ENCODE measurements at places on chromosomes 4 and X.

DNA sequence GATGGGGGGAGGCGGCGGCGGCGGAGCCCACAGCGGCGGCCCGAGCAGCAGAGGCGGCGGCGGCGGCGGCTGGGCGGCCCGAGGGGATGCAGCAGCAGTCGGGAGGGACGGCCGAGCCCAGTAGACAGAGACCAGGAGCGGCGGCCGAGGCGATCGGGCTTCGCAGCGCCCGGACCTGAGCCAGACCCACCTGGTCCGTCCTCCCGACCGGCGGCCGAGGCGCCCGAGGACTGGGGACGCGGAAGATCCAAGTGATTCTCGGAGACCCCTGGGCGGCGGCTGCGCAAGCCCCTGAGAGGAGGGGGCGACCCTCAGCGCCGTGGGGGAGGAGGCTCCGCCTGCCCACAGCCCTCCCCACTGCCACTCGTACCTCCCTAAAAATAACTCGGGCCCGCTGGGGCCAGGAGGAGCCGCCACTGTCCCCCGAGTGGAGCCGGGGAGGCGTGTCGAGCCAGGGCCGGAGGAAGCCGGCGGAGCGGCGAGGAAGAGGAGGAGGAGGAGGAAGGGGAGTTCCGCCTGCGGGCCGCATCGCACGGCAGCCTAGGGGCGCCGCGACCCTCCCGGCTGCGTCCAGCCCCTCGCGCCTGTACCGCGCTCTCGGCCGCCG is 608 bp downstream of the RAPGEF2 start:
- peak overlapping the region; percentile 79 for H3K4me3 ChIP-seq
- no peaks in the 10 kb centered on the region for H3K4me1 ChIP-seq
- DNase-seq, result peak; percentile 31
- H3K27ac ChIP-seq, result peak overlapping the region; percentile 91

DNA sequence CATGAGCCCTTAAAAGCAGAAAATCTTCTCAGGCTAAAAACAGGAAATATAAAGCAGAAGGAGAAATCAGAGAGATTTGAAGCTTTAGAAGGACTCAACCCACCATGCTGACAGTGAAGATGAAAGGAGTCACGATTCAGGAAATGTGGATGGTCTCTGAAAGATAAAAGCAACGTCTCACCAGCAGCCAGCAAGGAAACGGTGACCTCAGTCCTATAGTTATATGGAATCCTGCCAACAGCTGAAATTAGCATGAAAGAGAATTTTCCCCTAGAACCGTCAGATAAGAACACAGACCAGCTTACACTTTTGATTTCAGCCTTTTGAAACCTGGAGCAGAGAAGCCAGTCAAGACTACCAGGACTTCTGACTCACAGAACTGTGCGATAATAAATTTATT is 715.7 kb upstream of the HTR2C start:
- H3K4me3 ChIP-seq, result no peak overlapping the region
- H3K36me3 ChIP-seq, result no peaks in the 10 kb centered on the region
- no peak overlapping the region for H3K27ac ChIP-seq
- H3K27me3 ChIP-seq, result no peaks in the 10 kb centered on the region
- no peak for DNase-seq

DNA sequence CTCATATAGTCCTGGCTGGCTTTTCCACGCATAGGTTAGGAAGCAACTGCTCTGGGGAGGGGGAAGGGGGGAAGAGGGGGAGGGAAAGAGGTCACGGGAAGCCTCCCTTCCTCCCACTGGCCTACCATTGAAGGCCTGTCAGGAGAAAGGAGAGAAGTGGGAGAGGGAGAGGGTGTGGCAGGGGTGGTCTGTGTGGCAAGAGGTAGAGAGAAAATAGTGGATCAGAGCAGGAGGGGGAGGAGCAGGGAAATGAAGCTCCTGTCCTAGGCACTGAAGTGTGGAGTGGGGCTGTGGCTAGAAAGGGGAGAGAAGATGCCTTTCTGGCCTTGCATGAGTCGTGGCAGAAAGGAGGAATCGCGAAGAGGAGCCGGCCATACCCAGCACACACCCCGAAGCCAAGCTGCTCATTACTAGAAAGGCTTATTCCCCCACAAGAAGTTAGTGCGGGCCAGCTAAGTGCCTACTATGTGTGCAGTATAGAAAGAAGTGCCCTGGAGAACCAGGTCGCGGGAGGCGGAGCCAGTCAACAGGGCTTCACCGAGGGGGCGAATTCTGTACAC is 1.1 kb upstream of the TMEM164 start:
- no peaks in the 10 kb centered on the region for H3K36me3 ChIP-seq
- H3K4me3 ChIP-seq, result peak overlapping the region; percentile 68
- H3K27ac ChIP-seq, result peak overlapping the region; percentile 93
- H3K27me3 ChIP-seq, result no peaks in the 10 kb centered on the region
- no peak for DNase-seq

- H3K27ac ChIP-seq, result no peak overlapping the region
- no peak for DNase-seq
- H3K4me1 ChIP-seq, result peaks cover 4% of the 10 kb centered on the region
- no peak overlapping the region for H3K4me3 ChIP-seq
- H3K27me3 ChIP-seq, result no peaks in the 10 kb centered on the region
- H3K36me3 ChIP-seq, result no peaks in the 10 kb centered on the region
These were observed 5.7 kb upstream of the PLCXD1 start for GRCh38 chrX:275476-275966.

DNA sequence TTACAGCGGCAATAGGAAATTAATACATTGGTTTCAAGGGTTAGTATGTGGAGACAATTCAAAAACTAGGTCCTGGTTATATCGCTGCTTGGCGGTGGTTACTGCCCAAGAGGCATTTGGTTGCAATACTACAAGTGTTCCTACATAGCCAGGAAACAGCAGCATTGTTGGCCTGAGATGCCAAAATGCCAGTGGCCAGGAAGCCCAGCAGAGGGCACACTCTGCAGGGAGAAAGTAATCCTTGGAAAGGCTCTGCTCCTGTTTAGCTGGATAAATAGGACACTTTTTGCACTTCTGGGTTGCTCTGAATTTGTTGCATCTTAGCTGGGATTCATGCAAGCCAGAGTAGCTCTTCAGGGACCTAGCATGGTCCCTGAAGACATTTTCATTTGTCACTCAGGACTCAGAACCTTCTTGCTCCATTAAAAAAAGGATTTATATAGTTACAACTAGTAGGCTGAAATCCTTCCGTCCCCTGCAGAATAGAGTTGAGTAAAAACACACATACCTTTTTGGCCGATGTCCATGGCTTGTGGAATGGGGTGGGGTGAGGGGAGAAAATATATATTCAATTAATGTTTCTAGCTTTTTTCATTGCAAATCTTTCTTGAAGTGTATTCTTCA is 8.1 kb upstream of the GPR119 start:
- no peaks in the 10 kb centered on the region for H3K4me1 ChIP-seq
- no peaks in the 10 kb centered on the region for H3K27me3 ChIP-seq
- H3K27ac ChIP-seq, result no peak overlapping the region
- no peak for DNase-seq
- no peak overlapping the region for H3K4me3 ChIP-seq

- H3K27ac ChIP-seq, result peak overlapping the region; percentile 5
- peaks cover 3% of the 10 kb centered on the region for H3K4me1 ChIP-seq
- no peak overlapping the region for H3K4me3 ChIP-seq
- H3K36me3 ChIP-seq, result no peaks in the 10 kb centered on the region
- peak; percentile 91 for DNase-seq
These were observed 27.5 kb upstream of the HTRA3 start for GRCh38 chr4:8241895-8242696.

DNA sequence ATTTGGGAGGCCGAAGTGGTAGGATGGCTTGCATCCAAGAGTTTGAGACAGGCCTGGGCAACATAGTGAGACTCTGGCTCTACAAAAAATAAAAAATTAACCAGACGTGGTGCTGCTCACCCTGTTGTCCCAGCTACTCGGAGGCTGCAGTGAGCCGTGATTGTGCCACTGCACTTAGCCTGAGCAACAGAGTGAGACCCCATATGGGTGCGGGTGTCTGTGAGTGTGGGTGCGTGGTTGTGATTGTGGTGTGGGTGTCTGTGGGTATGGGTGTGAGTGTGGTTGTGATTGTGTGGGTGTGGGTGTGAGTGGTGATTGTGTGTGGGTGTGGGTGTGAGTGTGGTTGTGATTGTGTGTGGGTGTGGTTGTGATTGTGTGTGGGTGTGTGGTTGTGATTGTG is 114.6 kb downstream of the UBE2K start:
- H3K36me3 ChIP-seq, result no peaks in the 10 kb centered on the region
- H3K27me3 ChIP-seq, result no peaks in the 10 kb centered on the region
- no peaks in the 10 kb centered on the region for H3K4me1 ChIP-seq
- no peak overlapping the region for H3K4me3 ChIP-seq
- no peak overlapping the region for H3K27ac ChIP-seq
- no peak for DNase-seq

- H3K27me3 ChIP-seq, result no peaks in the 10 kb centered on the region
- H3K4me1 ChIP-seq, result no peaks in the 10 kb centered on the region
- no peak overlapping the region for H3K27ac ChIP-seq
These were observed 475.6 kb upstream of the FTHL17 start for GRCh38 chrX:31547416-31547815.

DNA sequence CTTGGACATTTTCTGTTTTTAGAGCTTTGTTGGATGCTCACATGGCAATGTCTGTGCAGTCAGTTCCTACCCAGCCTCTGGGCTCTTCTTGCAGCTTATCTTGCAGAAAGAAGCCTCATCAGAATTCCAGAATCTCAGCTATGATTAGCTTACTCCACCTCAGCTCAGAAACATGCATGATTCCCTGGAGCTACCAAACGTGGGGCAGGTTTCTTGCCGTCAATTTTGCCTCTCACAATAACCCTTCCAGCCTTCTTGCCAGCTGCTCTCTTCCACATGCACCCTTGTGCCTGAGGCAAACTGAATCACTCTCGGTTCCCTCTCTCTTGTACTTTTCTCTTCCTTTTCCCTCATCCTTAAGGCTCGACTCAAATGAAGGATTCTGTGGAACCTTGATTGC is 141.4 kb downstream of the PTTG2 start:
- DNase-seq, result no peak
- H3K27ac ChIP-seq, result peak overlapping the region; percentile 71
- H3K4me3 ChIP-seq, result no peak overlapping the region
- no peaks in the 10 kb centered on the region for H3K27me3 ChIP-seq
- H3K4me1 ChIP-seq, result peaks cover 6% of the 10 kb centered on the region

GRCh38 chrX:63434665-63435064 is 83.5 kb upstream of the SPIN4 start:
- no peak overlapping the region for H3K27ac ChIP-seq
- DNase-seq, result no peak
- H3K27me3 ChIP-seq, result peaks cover 6% of the 10 kb centered on the region
- no peaks in the 10 kb centered on the region for H3K4me1 ChIP-seq

DNA sequence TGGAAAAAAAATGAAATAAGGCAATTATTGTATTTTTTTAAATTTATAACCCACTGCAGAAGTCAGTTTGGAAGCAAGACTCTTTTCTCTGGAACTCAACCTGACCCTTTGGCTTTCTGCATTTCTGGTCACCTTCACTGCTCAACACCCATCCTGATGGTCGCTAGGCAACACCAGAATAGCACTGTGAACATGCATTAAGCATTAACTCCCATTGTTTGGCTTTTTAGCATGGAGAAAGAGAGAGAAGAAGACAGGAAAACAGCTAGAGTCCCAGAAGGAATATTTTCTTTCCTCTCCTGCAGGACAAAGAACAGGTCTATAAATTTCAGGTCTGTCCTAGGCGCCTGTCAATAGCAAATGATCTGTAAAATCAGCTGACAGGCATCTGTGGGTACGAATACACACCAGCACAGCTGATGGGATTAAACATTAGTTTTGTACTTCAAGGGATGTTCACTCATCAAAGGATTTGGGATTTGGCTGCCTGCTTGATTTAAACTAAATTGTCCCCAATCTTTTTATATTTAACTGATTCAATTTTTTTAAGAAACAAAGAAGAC is 137.2 kb upstream of the ETNPPL start:
- no peak overlapping the region for H3K4me3 ChIP-seq
- no peaks in the 10 kb centered on the region for H3K4me1 ChIP-seq
- H3K36me3 ChIP-seq, result no peaks in the 10 kb centered on the region
- H3K27me3 ChIP-seq, result no peaks in the 10 kb centered on the region
- no peak overlapping the region for H3K27ac ChIP-seq

- H3K27me3 ChIP-seq, result no peaks in the 10 kb centered on the region
- no peak for DNase-seq
- H3K4me1 ChIP-seq, result no peaks in the 10 kb centered on the region
- H3K4me3 ChIP-seq, result no peak overlapping the region
These were observed 23.0 kb upstream of the UBA6 start for GRCh38 chr4:67723949-67724348.

DNA sequence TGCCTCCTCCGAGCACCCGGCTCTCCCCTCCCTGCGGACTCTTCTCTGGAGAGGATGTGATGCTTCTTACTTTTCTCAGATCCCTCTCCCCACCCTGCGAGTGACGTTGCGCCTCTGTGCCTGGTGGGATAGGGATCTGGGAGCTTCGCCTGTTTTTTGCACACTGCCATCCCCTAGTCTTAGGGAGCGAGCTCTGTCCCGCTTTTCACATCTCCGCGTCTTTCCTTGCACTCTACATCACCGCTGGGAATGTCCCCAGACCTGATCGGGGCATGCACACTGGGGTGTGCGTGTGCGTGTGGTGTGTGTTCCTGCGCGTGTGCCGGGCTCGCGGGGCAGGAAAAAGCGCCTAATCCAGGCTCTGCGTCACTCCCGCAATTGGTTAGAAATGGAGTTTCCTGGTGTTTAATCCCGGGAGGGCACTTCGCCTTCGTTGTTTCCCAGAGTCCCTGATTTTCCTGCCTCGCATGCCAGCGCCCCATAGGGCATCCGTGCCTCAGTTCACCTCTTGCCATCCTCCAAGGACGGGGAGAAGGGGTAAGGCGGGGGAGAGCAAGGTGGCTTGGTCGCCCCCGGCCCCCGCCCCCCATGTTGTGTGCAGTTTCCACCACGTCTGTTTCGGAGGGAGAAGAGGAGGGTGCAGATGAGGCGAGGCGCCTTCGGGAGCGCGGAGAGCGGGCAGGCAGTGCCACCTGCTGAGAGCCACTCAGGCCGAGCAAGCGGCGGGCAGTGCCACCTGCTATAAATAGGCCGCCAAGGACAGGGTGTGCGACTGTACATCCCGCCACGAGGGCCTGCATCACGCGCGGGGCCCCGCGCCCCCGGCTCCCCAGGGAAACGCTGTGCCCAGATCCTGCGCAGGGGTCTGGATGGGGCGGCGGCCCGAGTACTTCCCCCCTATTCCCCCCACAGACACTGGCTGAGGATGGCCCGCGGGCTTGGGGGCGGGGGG is 759 bp upstream of the TBC1D1 start:
- peak; percentile 88 for DNase-seq
- H3K36me3 ChIP-seq, result no peaks in the 10 kb centered on the region
- peak overlapping the region; percentile 94 for H3K27ac ChIP-seq
- peak overlapping the region; percentile 61 for H3K4me3 ChIP-seq

GRCh38 chr4:98601708-98602107 is 56.7 kb downstream of the TSPAN5 start:
- no peaks in the 10 kb centered on the region for H3K4me1 ChIP-seq
- no peaks in the 10 kb centered on the region for H3K27me3 ChIP-seq
- no peak for DNase-seq

- no peaks in the 10 kb centered on the region for H3K4me1 ChIP-seq
- DNase-seq, result no peak
- H3K27ac ChIP-seq, result no peak overlapping the region
- H3K4me3 ChIP-seq, result no peak overlapping the region
These were observed 11.2 kb downstream of the FAM9C start for GRCh38 chrX:13033193-13033592.
